Dorsolateral prefrontal cortex (tissue), 122 donors: ENCODE measurements at places on chromosomes 16 and 17. TPM values are rescaled to one million over a fixed set of nuclear protein-coding genes. Genes with fewer than 3 reads are reported as not detected.

The HOXB7 gene
- not detected for total RNA-seq

The MYO15A gene
- 13.3 TPM for total RNA-seq

The CLEC19A gene
- 0.54 TPM for total RNA-seq

The LDHD gene
- total RNA-seq, result 22.4 TPM

The SCARF1 gene
- 12.0 TPM for total RNA-seq

The CNGB1 gene
- total RNA-seq, result 26.4 TPM

The TEX19 gene
- total RNA-seq, result not detected

The ZNF205 gene
- 6.4 TPM for total RNA-seq

The NPB gene
- 3.5 TPM for total RNA-seq

The HAPSTR1 gene
- total RNA-seq, result 80.0 TPM

The PMFBP1 gene
- 5.6 TPM for total RNA-seq

The HELZ gene
- total RNA-seq, result 73.3 TPM

The EPN3 gene
- total RNA-seq, result 12.7 TPM

The LYRM9 gene
- 16.3 TPM for total RNA-seq

The CCL8 gene
- total RNA-seq, result not detected

The KRT16 gene
- total RNA-seq, result not detected

The FGF11 gene
- total RNA-seq, result 11.3 TPM

The AKTIP gene
- total RNA-seq, result 98.8 TPM

The AGRP gene
- total RNA-seq, result not detected

The SLC16A13 gene
- total RNA-seq, result 1.2 TPM

The MYH1 gene
- not detected for total RNA-seq

The CHAD gene
- total RNA-seq, result 2.0 TPM

The CD300LB gene
- not detected for total RNA-seq

The C16orf74 gene
- 1.2 TPM for total RNA-seq

The ADAMTS18 gene
- total RNA-seq, result 0.69 TPM

The EVI2B gene
- total RNA-seq, result 3.1 TPM

The OVCA2 gene
- 18.7 TPM for total RNA-seq

The SLC22A31 gene
- total RNA-seq, result not detected

The CD7 gene
- total RNA-seq, result not detected

The CRYBA1 gene
- not detected for total RNA-seq

The ZNF286A gene
- total RNA-seq, result 27.3 TPM

The WNT9B gene
- 4.6 TPM for total RNA-seq

The SLC38A8 gene
- 5.2 TPM for total RNA-seq

The C16orf54 gene
- 1.1 TPM for total RNA-seq
